ENCODE measurements at places on chromosomes 6 and 20.

GRCh38 chr20:19605786-19606485, 152.1 kb upstream of the RIN2 start:
- no peak for DNase-seq

- no peak for DNase-seq
Measured at GRCh38 chr20:53884859-53885541, 185.4 kb downstream of the BCAS1 start.

GRCh38 chr6:118650582-118651281, 659 bp downstream of the CEP85L start:
- DNase-seq = no peak

- DNase-seq = no peak
Measured at GRCh38 chr6:167450626-167451025, 125.7 kb downstream of the TTLL2 start.

GRCh38 chr6:148296771-148297170, 45.9 kb upstream of the SASH1 start:
- peak; percentile 47 for DNase-seq

- DNase-seq = no peak
Measured at GRCh38 chr6:3370361-3371221, 86.3 kb downstream of the SLC22A23 start.

- DNase-seq = no peak
Measured at GRCh38 chr6:63441266-63441956, 121.6 kb upstream of the LGSN start.

DNA sequence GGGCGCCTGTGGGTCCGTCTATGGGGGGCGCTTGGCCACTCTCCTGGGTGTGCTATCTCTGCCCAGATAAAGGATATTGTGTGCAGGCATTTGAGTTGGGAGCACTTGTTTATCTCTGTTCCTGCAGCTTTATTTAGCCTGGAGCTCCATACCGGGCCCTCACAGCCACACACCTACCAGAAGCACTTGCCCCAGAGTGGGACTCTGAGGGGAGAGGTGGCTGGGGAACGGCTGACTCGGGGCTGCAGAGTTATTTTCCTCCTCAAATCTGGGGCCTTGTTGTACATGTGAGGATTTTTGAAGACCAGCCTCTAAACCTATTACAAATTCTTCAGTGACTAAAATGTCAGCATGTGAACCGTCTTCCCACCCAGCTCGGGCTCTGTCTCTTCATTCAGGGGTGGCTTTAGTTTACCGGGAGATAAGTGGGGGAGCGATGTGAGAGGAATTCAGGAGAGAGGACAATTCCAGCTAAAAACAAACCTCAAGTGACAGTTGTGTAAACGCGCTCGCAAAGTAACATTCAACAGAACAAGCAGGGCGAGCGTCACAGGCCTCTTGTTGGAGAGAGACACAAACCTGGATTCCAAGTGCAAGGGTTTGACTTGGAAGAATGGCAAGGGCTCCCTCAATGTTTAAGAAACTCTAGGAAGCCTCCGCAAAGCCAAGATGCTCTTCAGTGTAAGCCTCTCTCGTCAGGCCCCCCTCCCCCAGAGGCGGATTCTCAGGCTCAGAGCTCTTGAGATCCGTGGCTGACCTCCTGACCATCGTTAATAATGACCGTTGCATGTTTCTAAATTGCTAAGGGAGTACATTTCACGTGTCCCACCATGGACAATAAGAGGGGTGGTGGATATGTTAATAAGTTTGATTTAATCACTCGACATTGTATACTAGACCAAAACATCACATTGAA, 548.9 kb downstream of the QKI start:
- no peak for DNase-seq

GRCh38 chr6:132648356-132648755, 10.6 kb downstream of the TAAR1 start:
- DNase-seq = peak; percentile 20

- DNase-seq = no peak
Measured at GRCh38 chr6:109242925-109243324, 139.3 kb downstream of the CD164 start.

GRCh38 chr6:16633465-16633864, 127.8 kb downstream of the ATXN1 start:
- no peak for DNase-seq

GRCh38 chr6:5394280-5394679, 133.0 kb downstream of the FARS2 start:
- no peak for DNase-seq

DNA sequence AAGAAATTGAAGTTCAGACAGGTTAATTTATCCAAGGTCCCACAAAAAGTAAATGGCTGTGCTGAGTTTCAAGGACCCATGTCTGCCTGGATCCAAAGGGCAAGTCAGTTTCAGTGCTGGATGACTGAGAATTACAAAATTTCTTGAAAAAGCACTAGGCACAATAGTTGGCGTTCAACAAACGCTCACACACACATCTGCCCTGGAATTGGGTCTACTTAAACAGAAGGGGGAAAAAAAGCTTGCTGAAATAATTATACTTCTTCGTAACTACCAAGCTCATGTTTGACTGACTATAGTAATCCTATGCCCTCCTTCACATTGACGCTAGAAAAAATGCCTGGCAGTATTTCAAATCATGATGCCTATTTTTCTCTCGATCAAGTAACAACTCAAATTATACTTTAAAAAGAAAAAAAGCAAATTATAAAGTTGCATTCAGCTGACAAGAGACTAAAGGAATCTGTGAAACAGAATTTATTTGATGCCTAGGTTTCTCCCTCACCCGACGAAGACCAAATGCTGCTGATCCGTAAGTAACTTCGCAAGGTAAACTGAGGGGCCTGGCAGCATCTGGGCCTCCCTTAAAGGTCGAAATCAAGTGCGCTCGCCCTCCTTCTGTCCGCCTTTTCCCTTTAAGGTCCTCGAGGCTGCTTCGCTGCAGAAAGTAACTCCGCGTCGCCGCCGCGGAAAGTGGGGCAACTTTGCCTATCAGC, 650 bp upstream of the CD2AP start:
- DNase-seq = no peak

DNA sequence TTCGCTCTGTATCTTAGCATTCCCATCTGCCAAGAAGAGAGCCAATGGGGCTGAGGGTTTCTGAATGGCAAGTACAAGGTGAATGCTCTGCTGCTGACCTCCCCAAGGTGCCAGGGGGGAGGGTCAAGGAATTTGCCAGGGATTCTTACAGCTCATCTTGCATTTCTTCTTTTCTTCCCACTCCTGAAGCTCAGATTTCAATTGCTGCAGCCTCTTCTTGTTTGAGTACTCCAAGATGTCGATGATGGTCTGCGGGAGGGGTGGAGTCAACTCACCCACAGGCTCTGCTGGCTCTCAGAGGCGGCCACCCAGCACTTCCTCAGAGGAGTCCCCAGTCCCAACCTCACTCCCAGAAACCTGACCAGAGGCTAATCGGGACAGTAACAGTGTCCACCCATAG, 12.4 kb downstream of the C20orf96 start:
- no peak for DNase-seq

GRCh38 chr6:4446982-4447381, 311.6 kb upstream of the ECI2 start:
- DNase-seq = peak; percentile 18

DNA sequence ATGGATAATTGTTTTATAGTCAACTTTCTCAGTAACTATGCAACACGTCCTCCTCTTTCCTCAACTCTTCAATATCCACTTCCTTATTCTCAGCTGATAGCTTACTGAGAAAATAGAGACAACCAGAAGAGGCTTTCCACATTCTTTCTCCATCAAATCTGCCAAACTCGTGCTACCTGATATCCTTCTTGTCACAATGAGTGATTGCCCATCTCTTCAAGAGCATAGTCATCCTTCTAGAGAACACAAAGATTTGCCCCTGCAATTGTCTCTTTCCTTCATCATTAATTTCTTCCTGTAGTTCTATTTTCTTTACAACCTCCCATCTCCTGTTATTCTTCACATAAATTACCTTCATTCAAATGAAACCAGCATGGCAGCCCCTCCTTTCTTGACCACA, 75.9 kb upstream of the RGS17 start:
- DNase-seq = no peak

GRCh38 chr20:63704749-63705117, 3.0 kb downstream of the ARFRP1 start:
- DNase-seq = no peak

DNA sequence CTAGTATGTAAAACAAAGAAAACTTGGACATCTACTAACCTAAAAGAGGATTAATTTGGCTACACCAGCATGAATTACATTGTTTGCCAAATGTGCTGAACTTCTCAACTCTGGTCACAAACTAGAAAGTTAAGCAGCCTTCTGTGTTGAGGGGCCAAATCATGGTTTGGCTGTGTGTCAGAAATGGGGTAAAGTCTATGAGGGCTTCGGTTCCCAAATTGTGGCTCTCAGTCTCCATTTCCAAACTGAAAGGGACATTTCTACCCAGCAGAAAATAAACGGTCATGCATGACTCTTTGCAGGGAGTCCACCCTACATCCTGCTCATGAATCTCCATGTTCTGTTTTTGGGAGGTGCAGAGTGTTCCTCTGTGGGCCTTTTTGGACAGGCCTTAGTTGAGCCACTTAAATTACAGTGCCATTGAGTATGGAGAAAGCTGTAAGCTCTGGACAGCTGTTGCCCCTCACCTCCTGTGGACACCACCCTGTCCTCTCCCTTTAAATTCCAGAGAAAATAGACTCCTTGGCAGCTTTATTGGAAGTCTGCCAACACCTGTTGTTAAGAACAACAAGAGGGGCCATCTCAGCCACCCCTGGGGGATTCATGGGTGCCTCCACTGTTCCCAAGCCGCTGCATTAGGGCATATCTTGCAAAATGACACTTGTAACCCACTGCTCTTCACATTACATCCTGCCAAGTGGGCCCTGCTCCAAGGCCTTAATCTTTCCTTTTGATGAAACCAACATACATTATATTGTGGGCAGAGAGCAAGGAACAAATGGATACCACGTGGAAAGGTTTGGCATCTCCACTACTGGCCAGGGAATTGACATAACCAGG, 27.5 kb upstream of the SNRPC start:
- DNase-seq = no peak

GRCh38 chr6:44446626-44447300, 59.3 kb downstream of the CDC5L start:
- DNase-seq = no peak

DNA sequence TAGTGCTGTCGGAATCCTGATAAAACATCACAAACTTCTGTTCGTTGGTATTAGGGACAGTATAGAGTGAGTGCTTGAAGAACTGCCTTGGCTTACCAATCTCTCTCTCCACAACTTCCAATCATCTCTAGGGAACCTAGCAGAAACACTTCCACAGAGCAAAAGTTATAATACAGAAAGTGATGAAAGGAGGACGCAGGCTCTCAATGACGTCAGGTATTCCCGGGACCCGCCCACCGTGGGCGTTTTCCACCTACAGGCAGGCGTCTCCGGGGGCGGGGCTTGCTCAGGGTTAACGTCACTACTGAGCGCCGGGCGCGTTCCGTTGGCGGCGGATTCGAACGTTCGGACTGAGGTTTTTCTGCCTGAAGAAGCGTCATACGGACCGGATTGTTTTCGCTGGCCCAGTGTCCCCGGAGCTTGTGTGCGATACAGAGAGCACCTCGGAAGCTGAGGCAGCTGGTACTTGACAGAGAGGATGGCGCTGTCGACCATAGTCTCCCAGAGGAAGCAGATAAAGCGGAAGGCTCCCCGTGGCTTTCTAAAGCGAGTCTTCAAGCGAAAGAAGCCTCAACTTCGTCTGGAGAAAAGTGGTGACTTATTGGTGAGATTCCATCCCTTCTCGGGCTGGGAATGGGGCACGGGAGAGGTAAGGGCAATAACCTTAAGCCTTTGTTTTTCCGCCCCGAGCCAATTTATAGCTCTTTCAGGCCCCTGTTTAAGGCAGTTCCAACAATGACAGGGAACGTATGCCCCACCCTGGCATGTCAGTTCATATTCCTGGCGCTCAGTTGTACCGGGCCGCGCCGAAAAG, at the start of gene CENPW:
TSS of gene CENPW (plus strand) at position 320 of the 814 bp plus-strand sequence. CDS start at position 479, 159 bp downstream.
- peak; percentile 32 for DNase-seq

DNA sequence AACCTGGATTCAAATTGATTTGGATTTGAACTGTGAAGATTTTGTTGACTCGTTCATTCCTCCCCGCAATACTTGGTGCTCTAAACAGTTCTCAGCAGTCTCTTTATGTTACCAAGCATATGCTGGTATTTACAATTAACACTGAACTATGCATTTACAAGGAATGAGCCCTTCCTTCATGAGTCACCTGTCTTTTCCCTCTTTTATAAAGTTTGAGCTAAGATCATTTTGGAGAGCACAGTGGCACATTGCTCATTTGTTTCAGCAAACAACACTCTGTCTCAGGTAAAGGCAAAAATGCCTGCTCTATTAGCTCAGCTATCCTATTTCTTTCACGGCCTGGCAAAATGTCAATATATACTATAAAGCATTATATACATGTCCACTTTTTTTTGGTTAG, 285.4 kb downstream of the PHACTR1 start:
- DNase-seq = no peak

DNA sequence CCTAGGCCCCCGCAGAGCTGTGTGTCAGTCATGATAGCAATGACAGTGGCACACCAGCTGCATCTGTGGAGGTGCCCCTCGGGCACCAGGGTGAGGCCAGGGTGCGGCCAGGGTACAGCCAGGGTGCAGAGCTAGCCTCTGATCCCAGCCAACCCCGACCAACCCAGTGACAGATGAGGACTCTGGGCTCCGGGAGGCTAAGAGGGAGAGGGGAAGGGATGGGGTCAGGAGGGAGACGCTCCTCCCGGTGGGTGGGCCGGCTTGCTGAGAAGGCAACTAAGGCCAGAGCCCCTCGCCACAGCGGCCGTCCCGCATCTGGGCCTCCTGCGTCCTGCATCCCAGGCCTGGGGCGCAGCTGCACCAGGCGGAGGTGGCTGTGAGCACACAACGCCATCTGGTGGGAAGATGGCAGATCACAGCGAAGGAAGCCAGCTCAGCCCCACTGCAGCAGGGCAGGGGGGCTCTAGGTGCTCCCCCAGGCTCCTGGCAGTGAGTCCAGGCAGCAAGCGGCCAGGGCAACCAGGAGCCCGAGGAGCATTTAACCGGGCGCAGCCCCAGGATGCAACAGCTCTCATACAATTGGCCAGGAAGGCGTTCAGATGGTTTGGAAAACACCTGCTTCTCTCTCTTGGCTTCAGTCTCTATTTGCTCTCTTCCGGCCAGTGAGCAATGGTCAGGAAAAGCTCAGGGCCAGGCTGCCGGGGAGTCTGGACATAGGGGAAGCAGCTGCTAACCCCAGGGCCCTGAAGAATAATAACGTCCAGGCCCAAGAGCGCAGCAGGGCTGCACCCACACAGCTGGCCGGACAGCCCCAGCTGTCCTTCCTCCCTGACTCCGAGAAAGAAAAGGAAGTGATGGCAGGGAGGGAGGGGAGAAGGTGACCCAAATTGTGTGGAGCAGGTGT, 169.4 kb downstream of the TAF4 start:
- no peak for DNase-seq

GRCh38 chr6:166351715-166352285, 9.5 kb upstream of the SFT2D1 start:
- DNase-seq = no peak

GRCh38 chr6:166938704-166939103, 17.6 kb downstream of the RNASET2 start:
- no peak for DNase-seq

- DNase-seq = no peak
Measured at GRCh38 chr20:9739991-9740390, 98.9 kb downstream of the PAK5 start.

- no peak for DNase-seq
Measured at GRCh38 chr6:122947355-122947754, 48.7 kb upstream of the CLVS2 start.

GRCh38 chr6:35089216-35089934, 51.8 kb downstream of the TCP11 start:
- no peak for DNase-seq

GRCh38 chr6:162615016-162615705, 112.4 kb downstream of the PRKN start:
- no peak for DNase-seq

- peak; percentile 11 for DNase-seq
Measured at GRCh38 chr6:147063469-147064031, 140.7 kb upstream of the STXBP5 start.

All from brain pericyte (primary cell).